ENCODE measurements at places on chromosomes 12 and 14. TPM values are rescaled to one million over a fixed set of nuclear protein-coding genes. Genes with fewer than 3 reads are reported as not detected.

MAPK1IP1L gene
- total RNA-seq = 66.5 TPM

WSCD2 gene
- not detected for total RNA-seq

A2M gene
- not detected for total RNA-seq

PIK3C2G gene
- not detected for total RNA-seq

CARMIL3 gene
- 2.1 TPM for total RNA-seq

PKP2 gene
- 0.45 TPM for total RNA-seq

OASL gene
- 2.6 TPM for total RNA-seq

FOXN4 gene
- not detected for total RNA-seq

CELA1 gene
- not detected for total RNA-seq

RPL10L gene
- not detected for total RNA-seq

UNC79 gene
- total RNA-seq = not detected

RGS6 gene
- 0.61 TPM for total RNA-seq

SNX6 gene
- 109 TPM for total RNA-seq

KLRK1 gene
- total RNA-seq = 2.8 TPM

SEL1L gene
- 46.8 TPM for total RNA-seq

VSIG10 gene
- total RNA-seq = 6.3 TPM

NRL gene
- 4.8 TPM for total RNA-seq

KCNJ8 gene
- total RNA-seq = not detected

ACVRL1 gene
- total RNA-seq = not detected

TGFB3 gene
- 6.3 TPM for total RNA-seq

LRRIQ1 gene
- total RNA-seq = not detected

PRPF40B gene
- 5.1 TPM for total RNA-seq

NKX2-1 gene
- not detected for total RNA-seq

GDF11 gene
- total RNA-seq = 12.0 TPM

KLRC3 gene
- not detected for total RNA-seq

INSM2 gene
- total RNA-seq = 0.08 TPM

PSMD9 gene
- total RNA-seq = 66.0 TPM

NEUROD4 gene
- not detected for total RNA-seq

DPPA3 gene
- total RNA-seq = not detected

GSC gene
- total RNA-seq = not detected

STAB2 gene
- total RNA-seq = not detected

PLBD1 gene
- not detected for total RNA-seq

Measured in activated naive CD4-positive, alpha-beta T cell treated with anti-CD3 and anti-CD28 coated beads, Interleukin-2, amount 50 U/mL, for 72 hours (primary cell).